Activated naive CD4-positive, alpha-beta T cell (primary cell): ENCODE measurements at places on chromosomes 2 and 18.

DNA sequence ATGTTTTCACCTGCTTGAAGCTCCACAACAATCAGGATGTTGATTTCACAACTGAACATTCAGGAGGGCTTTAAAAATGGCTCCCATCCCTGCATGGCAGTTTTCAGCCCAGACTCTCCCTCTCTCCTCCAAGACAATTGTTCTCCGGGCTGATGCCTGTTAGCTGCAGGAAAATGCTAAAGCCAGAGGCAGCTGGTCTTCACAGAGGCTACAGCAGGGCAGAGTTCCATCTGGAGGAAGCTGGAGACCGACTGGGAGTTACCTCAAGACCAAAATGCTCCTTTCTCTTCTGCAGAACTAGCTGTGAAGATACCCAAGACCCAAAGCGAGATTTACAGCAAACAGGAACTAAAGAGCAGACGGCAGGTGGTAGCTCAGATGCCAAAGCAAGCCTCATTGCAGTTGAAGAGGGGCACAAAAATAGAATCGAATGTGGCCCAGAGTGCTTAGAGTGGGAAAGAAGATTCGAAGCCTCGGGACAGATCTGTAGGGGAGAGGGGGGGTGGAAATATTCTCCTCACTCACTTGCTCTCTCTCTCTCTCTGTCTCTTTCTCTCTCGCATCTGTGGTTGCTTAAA, 423.6 kb downstream of the ZNF521 start:
- no peak for DNase-seq

GRCh38 chr2:238994876-238995275, 147.0 kb downstream of the TWIST2 start:
- DNase-seq = no peak

DNA sequence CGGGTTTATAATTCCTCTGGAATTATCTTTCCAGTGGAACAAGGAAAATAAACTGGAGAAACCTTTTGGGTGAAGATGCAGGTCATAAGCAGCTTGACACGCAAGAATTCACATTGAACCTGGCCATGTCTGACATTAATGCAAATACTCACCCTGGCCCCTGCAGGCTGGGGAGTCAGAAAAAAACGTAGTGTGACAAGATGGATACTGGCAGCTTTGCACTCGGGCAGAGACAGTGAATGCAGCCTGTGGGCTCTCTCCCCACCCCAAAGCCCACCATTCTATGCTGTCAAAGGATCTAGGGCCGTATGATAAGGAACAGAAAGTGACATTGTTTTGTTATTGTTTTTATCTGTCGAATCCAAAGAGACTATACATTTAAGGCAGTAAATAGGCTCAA, 223.1 kb downstream of the RBM43 start:
- no peak for DNase-seq

GRCh38 chr18:22282311-22283115, 113.1 kb downstream of the GATA6 start:
- no peak for DNase-seq

DNA sequence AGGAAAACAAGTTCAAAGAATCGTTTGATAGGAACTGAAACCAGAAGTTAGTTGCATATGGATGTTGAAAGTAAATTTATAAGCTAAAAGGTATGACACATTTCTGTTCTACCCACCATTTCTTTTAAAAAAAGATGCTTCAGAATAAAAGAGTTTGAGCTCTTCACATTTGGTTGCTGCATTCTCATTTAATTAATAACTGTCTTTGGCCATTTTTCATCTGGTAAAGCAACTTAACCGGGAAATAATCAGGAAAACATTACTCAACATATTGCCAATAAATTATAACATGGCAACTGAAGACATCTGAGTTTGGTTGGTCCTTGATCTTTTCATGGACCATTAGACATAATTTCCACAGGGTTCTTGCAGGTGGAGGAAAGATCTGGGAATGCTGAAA, 180.2 kb upstream of the TWIST2 start:
- DNase-seq = no peak

DNA sequence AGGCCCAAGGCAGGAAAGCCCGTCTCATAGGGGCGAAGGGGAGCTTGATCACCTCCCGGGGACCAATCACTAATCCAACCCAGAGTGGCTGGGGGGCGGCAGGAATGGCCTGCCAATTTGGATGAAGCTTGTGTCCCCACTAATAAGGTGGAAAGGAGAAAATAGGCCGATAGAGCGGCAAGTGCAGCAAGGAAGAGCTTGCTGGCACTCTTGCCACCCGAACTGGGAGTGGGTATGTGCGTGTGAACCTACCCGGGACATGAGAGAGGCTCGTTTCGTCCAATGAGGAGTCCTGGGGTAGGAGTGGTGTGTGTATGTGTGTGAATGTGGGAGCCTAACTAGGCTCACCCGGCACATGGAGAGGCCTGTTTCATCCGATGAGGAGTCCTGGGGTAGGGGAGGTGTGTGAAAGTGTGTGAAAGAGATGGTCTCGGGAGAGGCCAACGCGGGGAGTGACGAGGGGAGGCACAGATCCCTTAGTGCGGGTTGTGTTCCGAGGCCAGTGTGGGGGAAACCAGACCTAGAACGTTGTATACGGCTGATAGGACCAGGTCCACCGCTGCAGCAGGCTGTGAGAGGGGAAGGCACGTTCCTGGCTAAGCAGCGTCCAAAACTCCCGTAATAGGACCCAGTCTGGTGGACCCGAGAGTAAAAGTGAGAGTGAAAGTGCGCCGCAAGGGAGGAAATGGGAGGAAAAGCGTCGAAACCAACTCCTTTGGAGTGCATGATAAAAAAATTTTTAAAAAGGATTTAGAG, 47.1 kb upstream of the SELENOI start:
- DNase-seq = peak; percentile 23

- no peak for DNase-seq
Measured at GRCh38 chr2:552906-553305, 124.3 kb downstream of the TMEM18 start.

DNA sequence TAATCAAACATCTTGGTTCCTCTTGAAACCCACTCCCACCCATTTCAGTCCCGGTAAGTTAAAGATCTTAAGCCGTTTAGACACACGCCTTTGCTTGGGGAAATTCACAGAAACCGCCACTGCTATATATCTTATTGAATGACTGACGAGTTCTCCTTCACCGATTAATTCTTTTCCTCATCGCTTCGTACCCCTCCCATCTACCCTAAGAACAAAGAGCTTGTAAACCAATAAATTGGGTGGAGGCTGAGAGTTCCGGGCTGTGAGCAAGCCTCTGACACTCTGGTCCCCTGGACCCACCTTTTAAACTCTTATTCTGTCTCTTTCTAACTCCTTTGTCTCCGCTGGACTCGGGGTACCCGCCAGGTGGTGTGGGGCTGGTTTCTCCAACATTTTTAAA, 30.6 kb downstream of the TMEM131 start:
- no peak for DNase-seq

DNA sequence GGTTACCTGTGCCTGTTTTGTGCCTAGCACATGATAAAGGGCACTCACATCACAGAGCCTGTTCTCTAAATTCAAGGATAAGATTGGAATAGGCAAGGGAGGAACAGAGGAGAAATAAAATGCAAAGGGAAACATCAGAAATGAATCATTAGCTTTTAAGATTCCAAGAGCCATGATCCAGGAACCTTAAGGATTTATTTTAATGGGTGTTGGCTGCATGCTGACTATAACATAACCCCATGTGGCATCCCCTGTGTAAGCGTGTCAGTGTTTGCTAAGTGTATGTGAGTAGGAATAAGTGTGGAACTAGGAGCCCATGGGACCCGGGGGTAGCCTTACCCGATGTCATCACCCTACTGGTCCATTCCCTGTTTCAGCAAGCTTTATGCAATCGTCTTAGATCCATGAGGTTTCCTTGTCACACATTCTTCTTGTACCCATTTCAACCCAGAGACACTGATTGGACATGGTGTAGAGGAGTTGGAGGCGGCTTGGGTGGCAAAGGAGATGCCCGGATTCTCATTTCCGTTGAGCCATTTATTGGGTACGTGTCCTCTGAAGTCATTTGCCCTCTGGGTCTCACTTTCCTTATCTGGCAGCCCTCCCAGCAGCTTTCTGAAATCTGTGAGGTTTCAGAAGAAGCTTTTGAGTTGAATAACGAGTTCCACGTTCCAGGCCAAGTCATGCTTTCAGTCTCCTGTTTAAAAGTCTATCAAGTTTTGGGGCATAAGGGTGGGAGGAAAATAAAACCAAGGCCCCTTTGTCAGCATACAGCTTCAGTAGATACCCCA, 117.0 kb downstream of the MGAT5 start:
- no peak for DNase-seq

- DNase-seq = no peak
Measured at GRCh38 chr2:167706800-167707199, 540.6 kb downstream of the STK39 start.

DNA sequence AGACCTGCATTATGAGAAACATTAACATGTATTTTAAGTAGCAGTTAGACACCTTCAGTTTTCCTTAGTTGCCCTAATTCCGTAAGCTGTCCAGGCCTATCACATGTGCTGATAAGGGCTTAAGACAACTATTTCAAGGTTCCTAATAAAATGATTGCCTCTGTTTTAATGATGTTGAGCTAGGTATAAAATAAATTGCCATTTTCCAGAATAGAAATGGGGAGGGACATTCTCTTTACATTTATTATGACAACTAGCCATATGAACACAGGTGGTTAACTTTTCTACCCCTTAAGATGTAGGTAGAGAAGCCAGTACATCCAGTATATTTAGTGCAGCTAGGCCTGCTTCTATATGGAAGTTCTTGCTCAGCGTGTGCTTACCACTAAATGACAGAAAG, 65.9 kb downstream of the SOCS6 start:
- DNase-seq = no peak

DNA sequence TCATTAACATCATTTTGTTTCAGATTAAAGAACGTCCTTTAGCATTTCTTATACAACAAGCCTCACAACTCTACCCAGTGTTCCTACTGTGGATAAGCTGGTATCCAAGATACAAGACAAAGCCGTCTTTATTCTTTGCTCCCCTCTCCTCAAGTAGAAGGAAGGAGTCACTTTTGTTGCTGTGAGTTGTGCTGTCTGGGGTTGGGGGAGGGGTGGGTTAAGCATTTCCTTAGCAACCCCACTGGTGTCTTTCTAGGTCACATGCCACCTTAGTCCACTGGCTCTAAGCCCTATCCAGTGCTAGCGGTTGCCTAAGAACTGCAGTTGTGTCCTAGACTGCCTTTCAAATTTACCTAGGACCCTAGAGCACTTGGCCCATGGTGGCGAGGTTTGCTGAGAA, 155.6 kb upstream of the PIEZO2 start:
- DNase-seq = no peak

- DNase-seq = no peak
Measured at GRCh38 chr2:27471961-27472360, 17.6 kb downstream of the IFT172 start.

DNA sequence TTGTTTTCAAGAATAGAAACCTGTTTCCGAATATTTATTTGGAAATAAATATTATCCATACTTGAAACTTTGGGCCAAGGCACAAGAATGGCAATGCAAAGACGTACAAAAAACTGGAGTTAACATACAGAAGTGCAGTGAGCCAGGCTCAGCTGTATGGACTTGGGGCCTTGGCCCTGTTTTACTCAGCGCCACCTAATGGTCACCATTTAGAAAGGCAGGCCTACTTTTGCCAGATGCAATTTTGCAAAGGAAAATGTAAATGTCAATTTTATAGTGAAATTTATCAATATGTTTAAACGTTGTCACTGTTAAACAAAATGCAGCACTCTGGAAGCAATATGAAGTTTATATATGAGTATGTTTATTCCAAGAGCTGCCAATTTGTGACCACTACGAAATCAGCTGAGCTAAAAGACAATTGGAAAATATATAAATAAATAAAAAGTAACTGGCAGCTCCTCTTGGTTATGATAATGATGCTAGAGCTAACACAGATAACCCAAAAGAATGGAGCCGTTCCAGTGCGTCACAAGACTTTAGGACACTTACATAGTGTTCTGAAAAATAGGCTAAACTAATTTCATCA, 155.0 kb downstream of the ARHGAP15 start:
- no peak for DNase-seq

DNA sequence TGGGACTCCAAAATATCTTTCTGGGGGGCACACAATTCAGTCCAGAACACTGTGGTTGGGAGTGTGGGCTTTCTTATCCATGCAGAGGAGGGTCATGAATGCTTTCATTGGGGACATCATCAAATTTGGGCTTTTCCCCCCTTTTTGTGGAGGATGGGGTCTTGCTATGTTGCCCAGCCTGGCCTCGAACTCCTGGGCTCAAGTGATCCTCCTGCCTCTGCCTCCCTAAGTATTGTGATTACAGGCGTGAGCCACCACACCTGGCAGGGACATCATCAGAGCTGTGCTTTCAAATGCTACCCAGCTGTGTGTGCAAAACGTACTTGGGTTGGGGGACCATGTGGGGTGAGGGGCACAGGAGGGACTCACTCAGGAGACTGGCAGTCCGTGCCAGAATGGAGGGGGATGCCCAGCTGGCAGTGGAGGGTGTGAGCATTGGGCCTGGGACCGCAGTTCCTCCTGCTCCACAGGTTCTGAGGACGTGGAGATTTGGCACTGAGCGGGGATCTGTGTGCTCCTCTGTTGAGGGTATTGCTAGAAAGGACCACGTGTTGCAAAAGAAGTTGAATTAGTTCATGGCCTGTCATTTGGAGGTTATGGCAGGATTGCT, 24.4 kb downstream of the EMILIN2 start:
- DNase-seq = no peak

DNA sequence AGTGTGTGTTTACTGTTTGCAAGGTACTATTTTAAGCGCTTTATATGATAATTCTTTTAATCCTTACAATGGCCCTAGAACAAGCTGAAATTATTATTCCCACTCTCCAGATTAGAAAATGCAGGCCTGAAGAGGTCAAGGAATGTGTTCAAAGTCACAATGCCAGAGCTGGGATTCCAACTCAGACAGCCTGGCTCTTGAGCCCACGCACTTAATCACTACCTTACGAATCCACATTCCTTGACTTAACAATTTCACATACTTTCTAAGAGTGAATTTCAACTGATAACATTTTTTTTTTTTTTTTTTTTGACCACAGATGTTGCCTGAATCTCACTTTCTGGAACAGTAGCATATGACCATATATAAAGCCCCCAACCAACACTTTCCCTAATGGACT, 400.3 kb downstream of the NCKAP5 start:
- no peak for DNase-seq

GRCh38 chr2:61426267-61426897, 44.5 kb downstream of the USP34 start:
- peak; percentile 12 for DNase-seq

DNA sequence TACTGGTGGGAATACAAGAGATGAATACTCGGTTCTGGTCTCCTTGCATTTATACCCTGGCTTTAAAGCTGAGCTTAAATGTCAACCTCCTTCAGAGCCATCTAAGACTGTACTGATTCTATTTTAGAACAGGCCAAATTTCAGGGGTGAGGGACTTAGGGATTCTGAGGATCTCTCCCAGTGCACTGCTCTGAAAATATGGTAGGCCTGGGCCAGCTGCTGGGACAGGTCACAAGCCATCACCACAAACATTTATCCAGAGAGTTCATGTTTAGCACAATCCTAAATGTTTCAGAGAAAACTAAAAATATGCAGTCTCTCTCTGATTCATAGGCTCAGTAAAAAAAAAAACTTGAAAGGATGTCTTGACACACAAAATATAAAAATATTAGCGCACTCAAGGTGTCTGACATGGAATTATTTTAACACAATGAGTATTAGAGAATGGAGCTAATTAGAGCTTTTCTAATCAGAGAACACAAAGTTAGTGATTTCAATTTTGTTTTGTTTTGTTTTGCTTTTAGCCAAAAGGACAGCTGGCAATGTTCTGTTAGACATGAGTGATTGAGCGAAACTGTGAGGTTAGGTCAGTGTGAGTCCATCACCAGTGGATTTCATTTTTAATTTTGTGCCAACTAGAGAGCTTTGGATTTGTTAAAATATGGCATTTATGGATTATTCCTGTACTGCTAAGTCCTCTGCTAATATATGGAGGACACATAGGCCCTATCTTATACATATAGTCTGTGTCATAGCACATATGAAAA, 38.8 kb downstream of the MFSD6 start:
- no peak for DNase-seq
